ENCODE measurements at places on chromosomes 4 and X. TPM values are rescaled to one million over a fixed set of nuclear protein-coding genes. Genes with fewer than 3 reads are reported as not detected.

- H3K4me3 ChIP-seq, result peak overlapping the region; percentile 39
- peak; percentile 69 for DNase-seq
- no peaks in the 10 kb centered on the region for H3K36me3 ChIP-seq
- H3K27ac ChIP-seq, result peak overlapping the region; percentile 83
- H3K27me3 ChIP-seq, result no peaks in the 10 kb centered on the region
Measured at GRCh38 chrX:54415534-54416350, 24.5 kb upstream of the TSR2 start.

GRCh38 chr4:38179690-38180377, 219.6 kb downstream of the PTTG2 start:
- peak; percentile 82 for DNase-seq
- H3K27ac ChIP-seq, result no peak overlapping the region
- no peaks in the 10 kb centered on the region for H3K4me1 ChIP-seq
- 0 out of 2 replicates have a peak, but pooled peaks cover 4% of the 10 kb centered on the region for H3K36me3 ChIP-seq

GRCh38 chr4:148016063-148016637, 284.3 kb downstream of the ARHGAP10 start:
- peaks cover 7% of the 10 kb centered on the region for H3K4me1 ChIP-seq
- no peak overlapping the region for H3K4me3 ChIP-seq
- no peak for DNase-seq
- H3K27me3 ChIP-seq, result no peaks in the 10 kb centered on the region
- H3K27ac ChIP-seq, result no peak overlapping the region

- no peak for DNase-seq
- peak overlapping the region; percentile 77 for H3K4me3 ChIP-seq
- H3K27me3 ChIP-seq, result no peaks in the 10 kb centered on the region
- H3K36me3 ChIP-seq, result no peaks in the 10 kb centered on the region
- no peak overlapping the region for H3K27ac ChIP-seq
Measured at GRCh38 chrX:41923978-41924683, 777 bp upstream of the CASK start.

GRCh38 chrX:22116605-22117546, 84.8 kb downstream of the PHEX start:
- H3K4me3 ChIP-seq, result no peak overlapping the region
- H3K27ac ChIP-seq, result 0 out of 2 replicates have a peak overlapping the region, but pooled peaks have one; percentile 61
- DNase-seq, result no peak
- H3K4me1 ChIP-seq, result no peaks in the 10 kb centered on the region
- no peaks in the 10 kb centered on the region for H3K36me3 ChIP-seq
- no peaks in the 10 kb centered on the region for H3K27me3 ChIP-seq

- H3K4me3 ChIP-seq, result peak overlapping the region; percentile 63
- no peaks in the 10 kb centered on the region for H3K36me3 ChIP-seq
- DNase-seq, result no peak
- peaks cover 6% of the 10 kb centered on the region for H3K4me1 ChIP-seq
Measured at GRCh38 chrX:153831429-153832150, 1.2 kb upstream of the PDZD4 start.

DNA sequence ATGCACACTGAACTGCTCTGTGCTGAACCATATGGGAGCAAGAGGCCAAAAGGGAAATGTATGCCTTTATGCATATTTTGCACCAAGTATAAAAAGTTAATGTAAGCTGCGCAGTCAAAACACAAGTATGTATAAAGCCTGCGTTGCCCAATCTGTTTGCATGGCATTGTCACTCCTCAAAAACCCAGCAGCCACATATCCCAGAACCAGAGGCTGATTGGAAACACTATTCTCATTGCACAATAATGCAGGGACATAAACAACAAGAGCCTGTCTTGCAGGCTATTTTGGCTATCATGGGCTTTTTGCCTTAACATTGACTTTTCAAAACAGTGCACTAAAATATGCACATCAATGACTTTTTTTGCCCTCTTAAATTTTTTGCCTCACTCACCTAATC, 5.1 kb upstream of the ASB9 start:
- H3K4me3 ChIP-seq, result no peak overlapping the region
- no peak for DNase-seq
- H3K27me3 ChIP-seq, result no peaks in the 10 kb centered on the region

DNA sequence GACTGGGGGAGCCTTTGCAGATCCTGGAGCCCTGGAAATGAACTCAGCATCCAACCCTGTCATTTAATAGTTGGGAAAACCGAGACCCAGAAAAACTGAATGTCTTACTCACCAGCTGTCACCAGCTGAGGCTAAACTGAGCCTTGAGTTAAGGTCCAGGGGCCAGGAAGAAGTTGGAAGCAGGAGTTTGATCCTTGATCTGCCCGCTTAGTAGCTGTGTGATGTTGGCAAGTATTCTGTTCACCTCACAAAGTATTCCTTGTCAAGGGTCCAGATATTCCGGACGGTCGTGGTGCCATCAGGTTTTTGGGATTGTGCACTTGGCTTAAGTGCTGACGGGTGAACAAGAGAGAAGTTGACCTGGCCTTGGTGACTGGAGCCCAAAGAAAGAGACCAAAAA, 30.7 kb upstream of the PROM1 start:
- no peak overlapping the region for H3K27ac ChIP-seq
- no peak overlapping the region for H3K4me3 ChIP-seq
- DNase-seq, result no peak
- H3K36me3 ChIP-seq, result no peaks in the 10 kb centered on the region
- H3K27me3 ChIP-seq, result no peaks in the 10 kb centered on the region

DNA sequence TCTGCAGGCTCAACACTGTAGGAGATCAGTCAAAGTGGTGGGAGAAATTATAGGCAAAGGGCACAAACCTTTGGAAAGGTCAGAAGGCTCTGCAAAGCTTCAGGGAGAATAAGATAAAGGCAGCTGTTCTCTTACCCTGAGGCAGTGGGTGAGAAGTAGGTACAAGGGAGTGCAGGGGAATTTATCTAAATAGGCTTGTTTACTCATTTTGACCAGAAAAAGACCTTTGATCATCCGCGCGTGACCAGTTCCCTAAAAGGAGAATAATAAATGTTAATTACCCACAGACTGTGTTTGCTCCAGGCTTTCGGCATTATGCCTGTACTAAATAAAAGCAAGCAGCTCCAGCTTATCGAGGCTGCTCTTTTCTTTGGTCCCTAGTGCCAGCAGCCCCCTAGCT, 9.3 kb downstream of the FGFBP2 start:
- H3K27me3 ChIP-seq, result no peaks in the 10 kb centered on the region
- H3K36me3 ChIP-seq, result 0 out of 2 replicates have a peak, but pooled peaks cover 8% of the 10 kb centered on the region
- H3K4me1 ChIP-seq, result no peaks in the 10 kb centered on the region
- H3K27ac ChIP-seq, result no peak overlapping the region
- no peak overlapping the region for H3K4me3 ChIP-seq

DNA sequence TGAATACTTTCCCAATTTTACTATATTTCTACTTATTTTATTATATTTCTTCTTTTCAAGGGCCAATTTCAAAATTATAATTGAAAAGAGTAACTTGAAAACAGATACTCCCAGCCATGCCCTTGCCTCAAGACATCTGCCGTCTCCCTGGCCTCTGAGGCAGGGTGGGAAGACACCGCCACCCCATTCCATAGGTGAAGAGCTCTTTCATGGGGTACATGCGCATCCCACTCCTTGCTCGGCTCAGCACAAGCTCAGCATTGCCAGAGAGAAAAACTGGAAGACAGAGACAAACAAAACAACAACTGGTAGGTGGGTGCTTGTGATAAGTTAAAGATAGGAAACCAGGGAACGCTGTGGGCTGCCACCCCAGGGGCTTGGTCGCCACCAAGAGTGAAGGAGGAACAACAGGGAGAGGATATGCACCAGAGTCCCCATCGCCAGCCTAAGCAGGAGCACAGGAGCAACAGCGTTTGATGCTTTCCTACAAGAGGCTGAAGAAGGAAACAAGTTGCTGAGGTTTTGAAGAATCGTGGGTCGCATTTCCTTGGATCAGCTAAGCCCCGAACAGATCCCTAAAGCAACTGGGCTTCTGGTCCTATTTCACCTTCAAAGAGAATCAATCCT, 11.3 kb downstream of the TMEM154 start:
- H3K4me3 ChIP-seq, result no peak overlapping the region
- H3K27ac ChIP-seq, result no peak overlapping the region
- peaks cover 29% of the 10 kb centered on the region for H3K4me1 ChIP-seq
- DNase-seq, result peak; percentile 24
- H3K36me3 ChIP-seq, result no peaks in the 10 kb centered on the region

DNA sequence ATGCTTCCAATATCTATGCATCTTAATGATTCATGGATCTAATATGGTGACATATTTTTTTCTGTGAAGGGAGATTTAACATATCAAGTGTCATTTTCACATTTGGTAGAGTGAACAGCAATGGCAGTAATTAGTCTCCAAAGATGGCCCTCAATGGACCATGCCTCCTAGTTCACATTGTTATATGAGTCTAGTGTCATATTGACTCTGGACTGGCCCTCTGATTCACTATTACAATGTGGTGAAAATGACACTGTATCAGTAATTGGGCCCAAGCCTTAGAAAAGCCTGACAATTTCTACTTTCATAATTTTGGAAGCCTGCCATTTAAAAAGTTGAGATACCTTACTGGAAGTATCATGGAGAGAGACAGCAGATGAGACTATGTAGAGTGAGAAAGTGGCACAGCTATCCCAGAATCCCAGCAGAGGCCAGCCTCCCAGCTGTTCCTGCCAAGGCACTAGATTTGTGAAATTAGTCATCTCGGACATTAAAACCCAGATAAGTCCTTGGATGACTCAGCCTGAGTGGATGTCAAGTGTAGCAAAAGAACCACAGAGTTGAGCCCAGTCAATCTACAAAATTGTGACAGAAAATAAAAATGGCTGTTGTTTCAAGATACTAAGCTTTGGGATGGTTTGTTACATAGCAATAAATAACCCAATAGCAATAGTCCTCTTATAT, 68.4 kb downstream of the ARHGEF38 start:
- H3K27me3 ChIP-seq, result no peaks in the 10 kb centered on the region
- no peak for DNase-seq
- no peak overlapping the region for H3K4me3 ChIP-seq
- H3K4me1 ChIP-seq, result no peaks in the 10 kb centered on the region
- no peak overlapping the region for H3K27ac ChIP-seq

SH3TC1 gene
- not detected for polyA plus RNA-seq

PPEF2 gene
- not detected for polyA plus RNA-seq

Measured in GM23338 (cell line).